ENCODE measurements at places on chromosomes 7 and 10.

DNA sequence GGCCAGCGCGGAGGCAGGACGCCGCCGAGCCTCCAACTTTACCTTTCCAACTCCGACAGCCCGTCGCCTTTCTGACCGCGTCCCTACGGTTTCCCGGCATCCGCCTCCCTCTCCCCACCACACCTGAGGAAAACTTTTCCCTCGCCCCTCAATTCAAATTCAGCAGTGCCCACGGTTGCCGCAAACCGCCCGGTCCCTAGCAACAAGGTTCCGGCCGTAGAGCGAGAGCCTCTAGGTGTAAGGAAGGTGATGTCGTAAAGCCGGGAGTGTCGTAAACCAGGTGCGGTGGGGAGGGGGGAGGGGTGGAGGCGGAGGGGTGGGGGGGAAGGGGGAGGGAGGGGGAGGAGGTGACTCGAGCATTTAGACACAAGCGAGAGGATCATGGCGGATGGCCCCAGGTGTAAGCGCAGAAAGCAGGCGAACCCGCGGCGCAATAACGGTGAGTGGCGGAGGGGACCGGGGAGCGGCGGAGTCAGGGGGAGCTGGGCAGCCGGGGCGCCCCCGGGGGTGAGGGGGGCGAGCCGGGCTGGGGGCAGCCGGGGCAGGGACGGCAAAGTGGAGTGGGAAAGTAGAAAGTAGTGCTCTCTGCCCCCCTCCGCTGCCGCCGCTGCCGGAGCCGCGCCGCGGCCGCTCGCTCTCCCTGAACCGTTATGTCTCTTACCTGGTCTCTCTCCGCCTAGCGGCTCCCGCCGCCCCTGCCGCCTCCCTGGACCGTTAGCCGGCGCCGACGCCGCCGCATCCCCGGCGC is at the start of gene ZEB1:
ZEB1 (plus strand) TSS at position 363 of the 748 bp plus-strand sequence; CDS start at position 382, 19 bp downstream.
- DNase-seq, result peak; percentile 93

DNA sequence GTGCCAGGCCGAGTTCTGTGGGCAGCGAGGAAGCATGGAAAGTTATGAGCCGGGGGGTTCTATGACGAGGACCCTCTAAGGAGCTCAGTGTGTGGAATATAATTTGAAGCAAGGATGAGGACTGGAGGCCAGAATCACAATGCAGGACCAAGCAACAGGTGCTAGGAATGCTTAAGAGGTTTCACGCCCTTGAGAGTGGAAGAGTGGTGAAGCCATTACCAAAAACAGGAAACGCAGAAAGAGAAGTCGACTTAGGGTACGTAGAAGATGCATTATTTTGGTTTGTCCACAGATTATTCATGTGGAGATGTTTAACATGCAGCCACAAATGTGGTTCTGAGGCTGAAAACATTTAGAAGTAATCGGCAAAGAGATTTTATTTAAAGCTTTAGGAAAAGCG is 78.7 kb downstream of the PIP4K2A start:
- DNase-seq, result no peak

DNA sequence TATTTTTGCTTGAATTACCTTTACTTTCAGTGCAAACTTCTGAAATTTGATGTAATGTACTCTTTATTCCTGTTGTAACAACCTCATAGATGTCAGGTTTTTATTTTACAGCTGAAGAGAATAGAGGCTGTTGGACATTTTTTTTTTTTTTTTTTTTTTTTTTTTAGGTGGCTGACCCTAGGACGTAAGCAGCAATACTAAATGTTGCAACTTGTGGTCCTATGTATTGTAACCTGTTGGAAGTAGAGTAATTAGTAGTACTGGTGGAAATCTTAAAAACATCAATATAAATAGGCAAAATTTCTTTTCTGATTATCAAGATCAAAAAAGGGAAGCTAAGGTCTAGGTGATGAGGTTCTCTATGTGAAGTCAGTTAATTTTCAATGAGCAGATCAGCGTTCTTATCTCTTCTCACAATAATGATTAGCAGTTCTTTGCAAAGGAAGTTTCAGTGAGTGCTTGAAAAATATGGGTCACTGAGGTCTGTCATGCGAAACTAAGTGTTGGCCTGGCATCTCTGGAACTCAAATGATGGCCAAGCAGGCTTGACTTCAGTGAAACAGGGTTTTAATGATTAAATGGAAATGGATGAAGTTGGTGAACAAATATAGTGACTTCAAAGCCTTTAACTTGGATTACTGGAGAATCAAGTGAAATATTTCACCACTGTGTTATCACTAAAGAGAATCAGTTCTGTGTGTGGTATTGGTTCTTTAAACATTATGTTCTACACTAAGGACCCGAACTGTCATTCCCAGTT is 42.7 kb downstream of the BICC1 start:
- DNase-seq, result no peak

- DNase-seq, result peak; percentile 29
These were observed 299.9 kb upstream of the LRRN3 start for GRCh38 chr7:110790992-110791391.

DNA sequence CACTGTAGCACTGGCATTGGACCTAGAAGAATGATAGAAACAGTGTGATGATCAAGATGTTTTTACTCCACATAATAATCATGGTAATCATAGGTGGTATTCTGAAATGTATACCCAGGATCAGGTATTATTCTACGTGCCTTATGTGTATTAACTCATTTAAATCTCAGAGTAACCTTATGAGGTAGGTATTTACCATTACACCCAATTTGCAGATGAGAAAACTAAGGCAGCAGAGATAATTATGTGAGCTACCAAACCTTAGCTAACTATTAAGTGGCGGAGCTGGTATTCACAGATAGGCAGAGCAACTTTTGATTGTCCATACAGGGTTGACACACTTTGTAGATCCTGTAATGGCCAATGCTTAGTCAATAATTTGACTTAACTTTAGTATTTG is 2.5 kb downstream of the CAMK1D start:
- DNase-seq, result no peak

DNA sequence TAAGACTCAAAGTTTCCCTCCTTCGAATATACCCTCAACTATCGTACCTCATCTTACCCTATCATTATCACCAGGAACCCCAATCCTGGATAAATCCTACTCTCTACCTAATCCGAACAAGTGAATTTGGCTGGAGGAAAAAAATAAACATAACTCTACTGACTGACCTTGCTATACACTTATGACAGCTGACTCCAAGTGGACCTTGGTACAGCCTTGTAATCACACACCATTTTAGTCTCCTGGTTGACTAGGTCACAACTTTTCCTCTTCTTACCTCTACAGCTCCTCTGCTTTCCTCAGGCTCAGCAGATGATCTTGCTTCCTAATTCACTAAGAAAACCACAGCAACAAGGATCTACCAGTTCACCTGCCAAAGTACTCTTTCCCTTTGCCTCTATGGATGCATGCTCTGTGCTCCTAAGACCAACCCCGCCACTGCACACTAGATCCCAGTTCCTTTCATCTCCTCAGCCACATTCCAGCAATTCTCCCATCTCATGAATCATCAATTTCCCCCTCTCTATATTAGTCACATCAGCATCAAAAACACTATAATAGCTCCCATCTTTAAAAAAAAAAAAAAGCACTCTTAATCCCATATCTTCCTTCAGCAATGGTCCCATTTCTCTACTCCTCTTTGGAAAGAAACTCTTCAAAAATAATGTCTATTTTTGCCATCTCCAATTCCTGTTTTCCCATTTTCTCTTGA is 35.5 kb downstream of the COA1 start:
- DNase-seq, result peak; percentile 87

- DNase-seq, result no peak
These were observed 129.9 kb downstream of the CFAP58 start for GRCh38 chr10:104483582-104483981.

DNA sequence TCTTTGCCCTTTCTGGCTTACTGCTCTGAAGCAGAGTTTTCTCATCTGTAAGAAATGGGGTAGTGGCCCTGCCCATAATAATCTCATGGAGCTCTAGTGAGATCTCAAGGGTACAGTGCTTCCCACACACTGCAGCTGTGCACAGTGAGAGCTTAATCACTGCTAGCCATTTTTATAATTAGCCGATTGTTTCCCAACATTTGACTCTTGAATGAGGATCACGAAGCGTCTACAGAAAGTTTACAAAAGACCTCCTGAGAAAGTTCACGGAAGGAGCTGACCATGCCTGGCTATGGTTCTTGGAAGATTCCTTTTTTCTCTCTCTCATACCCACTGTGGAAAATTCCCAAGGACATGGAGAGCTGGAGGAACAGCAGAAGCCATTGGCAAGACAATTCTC is 70.4 kb downstream of the FAM171A1 start:
- DNase-seq, result no peak

DNA sequence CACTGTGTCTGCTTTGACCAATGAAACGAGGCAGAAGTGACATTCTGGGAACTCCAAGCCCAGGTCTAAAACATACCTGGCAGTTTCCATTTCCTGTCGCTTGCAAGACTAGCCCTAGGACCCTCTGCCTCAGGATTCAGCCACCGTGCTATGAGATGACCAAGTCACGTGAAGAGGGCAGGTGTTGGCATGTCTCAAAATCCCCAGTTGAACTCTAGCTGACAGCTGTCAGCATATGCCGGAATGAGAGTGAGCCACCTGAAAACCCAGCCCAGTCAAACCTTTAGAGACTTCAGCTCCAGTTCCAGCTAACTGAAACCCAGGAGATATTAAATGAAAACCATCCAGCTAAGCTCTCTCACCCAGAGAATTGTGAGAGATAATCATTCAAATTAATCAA is 89.9 kb upstream of the PPP1R3A start:
- DNase-seq, result no peak

- DNase-seq, result no peak
These were observed 230.1 kb upstream of the SEMA3E start for GRCh38 chr7:83879063-83879462.

- DNase-seq, result no peak
These were observed 751.9 kb upstream of the POT1 start for GRCh38 chr7:125681508-125681907.

GRCh38 chr10:112650588-112651030 is 203.6 kb downstream of the VTI1A start:
- DNase-seq, result peak; percentile 21

- no peak for DNase-seq
These were observed 725.4 kb downstream of the INHBA start for GRCh38 chr7:40977533-40977932.

- no peak for DNase-seq
These were observed 116.8 kb upstream of the ZNF32 start for GRCh38 chr10:43765516-43765915.

GRCh38 chr10:85719408-85719807 is 647.2 kb downstream of the GRID1 start:
- no peak for DNase-seq

- DNase-seq, result no peak
These were observed 57.1 kb upstream of the NPTX2 start for GRCh38 chr7:98559958-98560357.

- DNase-seq, result no peak
These were observed 187.9 kb downstream of the PCDH15 start for GRCh38 chr10:54613162-54613561.

GRCh38 chr10:124383496-124383895 is 35.2 kb downstream of the OAT start:
- DNase-seq, result no peak

DNA sequence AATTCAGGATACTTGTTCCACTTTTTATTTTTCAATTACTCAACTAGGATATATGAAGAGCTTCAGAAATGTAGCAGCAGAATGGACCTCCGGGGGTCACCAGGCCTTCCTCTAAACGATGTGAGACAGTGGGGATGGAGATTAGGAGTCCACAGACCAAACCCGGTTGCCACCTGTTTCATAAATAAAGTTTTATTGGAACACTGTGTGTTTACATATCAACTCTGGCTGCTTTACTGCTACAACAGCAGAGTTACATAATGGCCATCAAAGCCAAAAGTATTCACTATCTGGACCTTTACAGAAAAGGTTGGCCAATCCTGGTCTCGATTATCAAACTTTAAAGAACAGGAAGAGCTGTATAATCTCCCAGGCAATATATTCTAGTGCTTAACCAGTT is 30.8 kb downstream of the RAPGEF5 start:
- DNase-seq, result no peak

DNA sequence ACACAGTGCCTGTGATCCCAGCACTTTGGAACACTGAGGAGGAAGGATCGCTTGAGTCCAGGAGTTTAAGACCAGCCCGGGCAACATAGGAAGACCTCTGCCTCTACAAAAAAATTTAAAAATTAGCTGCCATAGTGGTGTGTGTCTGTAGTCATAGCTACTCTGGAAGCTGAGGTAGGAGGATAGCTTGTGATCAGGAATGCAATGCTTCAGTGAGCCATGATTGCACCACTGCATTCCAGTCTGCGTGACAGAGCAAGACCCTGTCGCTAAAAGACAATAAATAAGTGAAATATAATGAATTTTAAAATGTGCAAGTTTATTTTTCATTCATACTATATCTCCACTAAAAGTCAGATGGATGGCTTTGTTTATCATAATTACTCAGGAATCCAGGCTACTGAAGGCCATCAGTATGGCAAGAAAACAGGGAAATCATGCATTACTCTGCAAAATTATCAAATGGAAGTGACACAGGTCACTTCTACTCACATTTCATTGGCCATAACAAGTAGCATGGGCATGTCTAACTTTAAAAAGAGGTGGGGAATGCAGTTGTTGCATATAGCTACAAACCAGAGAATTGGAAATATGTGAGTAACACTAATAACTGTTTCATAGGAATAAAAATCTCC is 32.9 kb upstream of the FAM3C start:
- DNase-seq, result peak; percentile 70

DNA sequence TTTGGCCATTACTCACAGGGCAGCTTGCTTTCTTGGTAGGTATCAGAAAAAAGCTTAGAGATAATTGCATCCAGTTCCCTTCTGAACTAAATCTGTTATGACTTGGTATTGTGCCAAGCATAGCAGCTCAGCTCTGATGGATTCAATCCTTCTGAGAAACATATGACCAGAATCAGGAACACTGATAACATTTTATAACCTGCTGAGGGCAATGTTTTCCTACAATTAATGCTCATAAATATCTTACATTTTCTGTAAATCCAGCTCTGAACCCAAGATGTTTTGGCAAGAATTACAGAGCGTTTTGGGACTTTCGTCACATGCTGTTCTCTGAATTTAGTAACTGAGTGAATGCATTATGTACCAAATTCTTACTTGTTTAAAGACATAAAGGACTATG is 167.8 kb downstream of the KIF20B start:
- DNase-seq, result peak; percentile 31

DNA sequence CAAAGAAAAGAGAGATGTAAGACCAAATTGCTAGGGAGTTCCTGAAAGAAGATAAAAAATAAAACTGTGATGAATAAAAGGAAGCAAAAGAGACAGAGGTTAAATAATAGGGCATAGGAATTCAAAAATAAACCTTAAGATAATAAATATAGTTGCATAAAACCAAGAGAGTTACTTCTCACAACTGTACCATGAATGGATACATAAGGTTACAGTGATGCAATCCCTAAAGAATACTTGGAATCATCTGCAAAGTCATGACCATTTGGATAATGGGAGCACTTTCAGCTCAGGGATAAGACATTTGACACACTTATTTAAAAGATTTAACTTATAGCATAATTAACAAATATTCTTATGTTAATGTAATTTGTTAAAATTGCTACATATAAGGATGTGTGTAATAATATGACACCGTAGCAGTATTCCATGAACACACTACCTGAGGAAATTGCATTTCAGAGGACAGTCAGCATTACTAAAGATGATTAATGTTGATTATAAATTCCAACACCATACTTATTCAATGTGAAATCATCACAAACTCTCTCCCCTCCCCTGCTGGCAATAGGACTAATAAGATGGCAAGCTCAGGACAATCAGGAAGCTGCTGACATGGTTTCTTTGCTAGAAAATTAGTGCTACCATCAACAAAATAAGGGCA is 202.1 kb upstream of the AKR1E2 start:
- DNase-seq, result peak; percentile 42

GRCh38 chr7:105218215-105218614 is 170.5 kb downstream of the SRPK2 start:
- DNase-seq, result no peak

GRCh38 chr7:66238773-66239466 is 33.8 kb downstream of the TPST1 start:
- DNase-seq, result no peak

Data from fibroblast of skin of abdomen (primary cell).